NCI-H82 (cell line): ENCODE measurements at places on chromosomes 4 and X.

DNA sequence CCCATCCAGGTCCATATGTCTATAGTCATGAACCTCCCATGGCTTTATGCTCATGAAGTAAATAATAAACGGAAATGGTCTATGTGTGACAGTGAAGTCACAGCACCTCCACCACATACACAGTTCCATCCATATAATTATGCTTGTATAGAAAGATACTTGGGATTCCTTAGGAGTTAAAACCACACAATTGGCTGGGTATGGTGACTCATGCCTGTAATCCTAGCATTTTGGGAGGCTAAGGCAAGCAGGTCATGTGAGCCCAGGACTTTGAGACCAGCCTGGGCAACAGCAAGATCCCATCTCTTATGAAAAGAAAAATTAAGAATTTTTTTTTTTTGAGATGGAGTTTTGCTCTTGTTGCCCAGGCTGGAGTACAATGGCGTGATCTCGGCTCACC lies 55.6 kb upstream of the RBM47 start:
- no peak for DNase-seq

DNA sequence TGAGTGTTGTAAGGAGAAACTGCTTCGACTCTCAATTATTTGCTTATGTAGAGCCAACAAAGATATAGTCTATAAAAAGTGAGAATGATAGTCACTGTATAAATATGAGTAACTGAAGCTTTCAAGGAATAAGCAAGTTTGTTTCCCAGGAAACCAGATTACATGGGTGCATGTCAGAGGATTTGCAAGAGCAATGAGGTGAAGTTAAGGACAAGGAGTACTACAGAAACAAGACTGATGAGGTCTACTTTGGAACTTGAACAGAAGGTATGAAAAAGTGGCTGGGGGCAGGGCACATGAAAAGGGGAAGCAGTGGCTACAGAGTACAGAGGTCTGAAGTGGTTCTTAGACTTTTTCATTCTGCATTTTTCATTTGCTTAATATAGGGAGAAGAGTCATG lies 321.0 kb upstream of the CXXC4 start:
- DNase-seq = peak; percentile 13

DNA sequence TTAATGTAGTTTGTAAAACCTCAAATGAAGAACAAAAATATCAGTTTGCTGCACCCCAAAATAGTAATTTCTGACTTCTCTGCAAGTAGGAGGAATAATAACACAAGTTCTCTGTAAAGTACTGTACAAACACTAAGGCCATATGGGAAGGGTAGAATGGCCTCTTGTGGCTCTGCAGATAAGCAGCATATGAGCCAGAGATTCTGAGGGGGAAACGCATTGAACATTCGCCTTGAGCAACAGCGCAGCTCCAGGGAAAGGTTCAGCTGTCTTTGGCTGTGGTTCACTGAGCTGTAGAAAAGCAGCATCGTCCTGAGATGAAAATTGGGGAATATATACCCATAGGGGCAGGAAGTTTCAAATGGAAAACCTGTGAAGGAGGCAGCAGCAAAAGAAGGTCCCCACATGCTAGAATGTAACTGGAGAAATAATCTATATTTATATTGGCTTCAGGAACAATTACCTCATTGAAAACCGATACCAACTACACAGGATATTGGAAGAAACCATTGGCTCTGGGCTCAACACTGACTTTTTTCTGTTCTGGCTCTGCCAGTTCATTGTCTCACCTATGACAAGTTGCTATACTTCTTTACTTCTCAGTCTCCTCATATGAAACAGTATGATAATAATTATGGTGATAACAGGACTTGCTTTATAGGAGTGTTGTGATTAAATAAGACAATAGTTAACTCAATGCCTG lies 357.6 kb upstream of the CPEB2 start:
- no peak for DNase-seq

DNA sequence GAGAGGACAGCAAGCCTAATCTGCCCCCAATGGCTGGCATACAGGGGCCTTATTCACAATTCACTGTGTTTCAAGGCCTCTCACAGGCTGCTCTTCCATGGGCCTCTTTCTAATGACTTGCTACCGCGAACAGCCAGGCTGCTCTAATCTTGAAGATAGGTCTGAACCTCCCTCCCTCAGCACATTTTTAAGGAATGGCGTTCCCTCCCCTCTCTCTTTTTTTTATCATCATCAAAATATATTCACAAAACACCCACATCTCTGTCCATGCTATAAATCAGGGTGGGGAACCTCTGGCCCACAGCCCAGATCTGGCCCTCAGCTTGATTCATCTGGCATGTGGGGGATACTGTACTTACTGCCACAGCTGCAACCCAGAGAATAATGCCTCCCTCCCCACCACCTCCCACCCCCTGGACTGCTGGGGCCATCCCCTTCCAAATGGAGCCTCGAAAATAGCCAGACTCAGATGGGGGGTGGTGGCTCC lies 76.2 kb upstream of the PLAC1 start:
- no peak for DNase-seq

DNA sequence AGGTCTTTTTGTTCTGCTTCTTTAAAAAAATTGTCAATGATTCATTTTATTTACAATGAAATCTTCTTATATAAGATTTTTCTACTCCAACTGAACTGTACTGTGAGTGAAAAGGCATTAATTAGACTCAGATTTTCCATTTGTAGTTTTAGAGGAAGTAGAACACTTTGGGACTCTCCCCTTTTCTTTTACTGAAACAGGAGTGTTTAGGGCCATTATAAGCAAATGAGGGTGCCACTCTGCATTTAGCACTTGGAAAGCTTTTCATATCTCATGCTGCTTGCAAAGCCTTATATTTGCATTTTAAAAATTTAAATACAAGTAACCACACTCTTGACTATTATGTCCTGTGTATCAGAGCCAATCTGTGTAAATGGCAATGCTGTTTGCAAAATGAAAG lies 584.3 kb downstream of the KLHL13 start:
- no peak for DNase-seq

- no peak for DNase-seq
Measured at GRCh38 chrX:5774446-5774845, 454.2 kb downstream of the NLGN4X start.

- no peak for DNase-seq
Measured at GRCh38 chrX:100680756-100681155, 36.8 kb downstream of the SRPX2 start.

DNA sequence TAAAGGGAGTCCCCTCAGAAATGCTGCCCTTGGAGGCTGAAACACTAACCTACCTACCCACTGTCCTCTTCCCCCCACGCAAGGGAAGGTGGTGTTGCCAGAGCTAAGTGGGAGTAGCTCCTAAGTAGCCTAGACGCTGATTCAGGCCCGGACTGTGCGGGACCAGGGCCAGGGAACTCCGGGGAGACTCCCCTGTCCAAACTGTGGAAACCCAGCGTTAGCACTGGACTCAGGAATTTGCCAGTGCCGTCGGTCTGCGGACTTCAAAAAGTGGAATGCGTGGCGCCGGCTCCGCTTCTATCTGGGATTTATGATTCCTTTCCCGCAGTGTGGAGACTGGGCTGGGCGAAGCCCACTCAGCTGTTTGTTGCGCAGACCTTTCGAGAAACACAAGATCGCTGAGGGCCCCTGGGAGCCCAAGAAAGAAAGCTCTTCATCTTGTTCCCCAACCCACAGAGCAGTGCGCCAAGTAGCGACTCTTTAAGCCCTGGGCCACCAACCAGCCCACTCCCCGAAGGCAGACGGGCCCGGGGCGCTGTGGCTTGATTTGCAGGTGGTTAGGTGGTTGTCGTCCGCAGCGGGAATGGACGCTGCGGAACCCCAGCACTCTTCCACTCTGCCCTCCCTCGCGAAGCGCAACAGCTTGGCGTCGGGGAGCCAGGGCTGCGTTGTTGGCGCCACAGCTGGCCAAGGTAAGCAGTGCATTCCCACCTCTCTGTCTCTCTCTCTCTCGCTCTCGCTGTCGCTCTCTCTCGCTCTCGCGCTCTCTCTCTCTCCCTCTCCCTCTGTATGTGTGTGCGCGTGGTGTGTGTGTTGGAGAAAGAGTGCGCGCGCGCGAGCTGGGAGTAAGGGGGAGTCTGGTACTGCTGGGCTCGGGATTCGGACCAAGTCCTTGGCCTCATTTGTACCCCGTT lies 2.0 kb downstream of the TMEM255A start:
- peak; percentile 89 for DNase-seq
